ENCODE measurements at places on chromosomes 16 and 17. TPM values are rescaled to one million over a fixed set of nuclear protein-coding genes. Genes with fewer than 3 reads are reported as not detected.

The CETP gene
- not detected for total RNA-seq

The ANKS4B gene
- total RNA-seq: not detected

The MYOCD gene
- under 0.01 TPM for total RNA-seq

DNA sequence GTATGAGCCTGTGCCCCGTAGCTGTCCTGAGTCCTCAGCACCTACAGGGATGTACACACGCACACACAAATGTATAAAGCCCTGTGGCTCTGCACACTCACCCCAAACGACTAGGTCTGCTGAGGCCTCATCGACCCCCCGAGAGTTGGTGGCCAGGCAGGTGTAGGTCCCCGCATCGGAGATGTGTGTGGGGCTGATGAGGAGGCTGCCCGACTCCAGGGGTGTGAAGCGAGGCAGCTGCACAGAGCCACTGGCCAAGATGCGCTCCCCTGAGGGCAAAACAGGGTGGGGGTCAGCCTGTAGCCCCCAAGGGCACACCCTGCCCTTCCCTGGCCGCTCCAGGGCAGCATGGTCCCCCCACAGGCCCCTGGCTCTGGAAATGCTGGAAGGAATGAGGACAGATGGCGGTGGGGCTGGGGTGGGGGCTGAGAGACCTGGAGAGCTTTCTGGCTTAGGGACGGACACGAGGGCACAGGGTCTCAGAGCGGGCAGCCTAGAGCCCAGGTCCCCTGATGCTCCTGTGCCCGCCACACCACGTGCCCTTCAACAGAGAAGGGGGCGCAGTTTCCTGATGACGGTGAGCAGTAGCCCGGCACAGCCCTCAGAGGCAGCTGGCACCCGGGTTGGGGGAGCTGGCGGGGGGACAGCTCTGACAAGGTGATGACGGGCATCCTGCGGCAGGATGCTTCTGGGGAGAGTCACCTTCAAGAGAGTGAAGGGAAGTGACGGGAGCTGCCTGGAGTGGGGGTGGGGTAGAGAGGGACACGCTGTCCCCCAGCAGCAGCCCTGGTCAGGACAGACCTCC, 119.8 kb upstream of the CDC42EP4 start:
- no peak for DNase-seq

DNA sequence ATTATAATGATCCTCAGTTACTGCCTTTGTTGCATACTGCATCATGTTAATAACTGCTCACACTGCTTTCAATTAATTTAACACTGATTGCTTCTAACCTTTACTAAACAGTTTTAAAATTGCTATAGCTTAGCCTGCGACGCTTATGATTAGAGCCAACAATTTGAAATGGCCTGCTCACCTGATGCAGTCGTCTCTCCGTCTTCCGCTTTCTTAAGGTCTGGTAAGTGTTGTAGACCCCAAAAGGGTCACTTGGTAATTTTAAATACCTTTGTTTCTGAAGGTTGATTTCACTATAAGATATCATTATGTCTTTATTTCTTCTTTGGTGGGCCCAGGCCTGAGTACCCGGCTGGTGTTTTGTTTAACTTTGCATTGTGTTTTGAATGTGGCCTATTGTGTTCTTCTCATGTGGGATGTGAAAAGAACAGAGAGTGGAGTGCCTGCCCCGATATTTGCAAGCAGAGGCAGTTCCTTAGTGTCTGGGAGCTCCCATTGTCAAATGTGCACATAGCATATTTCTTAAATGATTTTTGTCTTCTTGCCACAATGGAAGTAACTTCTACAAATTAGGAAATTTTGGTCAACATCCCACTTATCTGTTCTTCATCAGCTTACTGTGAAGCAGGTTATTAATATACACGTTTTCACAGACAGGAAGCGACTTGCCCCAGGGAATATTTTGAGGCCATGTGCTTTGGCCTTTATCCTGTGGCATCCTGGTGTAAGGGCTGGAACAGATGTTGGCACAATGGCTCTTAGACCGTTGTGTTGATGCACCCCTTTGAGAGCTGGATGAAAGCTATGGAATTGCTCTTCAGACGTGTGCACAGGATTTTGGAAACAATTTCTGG, 2.9 kb downstream of the PHKB start:
- DNase-seq: no peak

DNA sequence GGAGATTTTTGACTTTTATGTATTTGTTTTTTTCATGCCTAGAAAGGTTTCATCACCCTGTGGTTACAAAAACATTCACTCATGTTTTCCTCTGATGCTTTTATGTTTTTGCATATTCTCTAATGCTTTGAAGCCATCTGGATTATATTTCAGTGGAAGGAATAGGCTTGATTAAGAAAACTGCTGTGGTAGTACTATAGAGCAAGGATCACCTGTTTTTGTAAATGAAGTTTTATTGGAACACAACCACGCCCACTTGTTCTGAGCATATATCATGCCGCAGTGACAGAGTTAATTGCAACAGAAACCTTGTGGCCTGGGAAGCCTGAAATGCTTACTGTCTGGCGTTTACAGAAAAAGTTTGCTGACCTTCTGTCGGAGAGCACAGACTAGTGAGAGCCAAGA, 11.5 kb downstream of the COX10 start:
- peak; percentile 38 for DNase-seq

DNA sequence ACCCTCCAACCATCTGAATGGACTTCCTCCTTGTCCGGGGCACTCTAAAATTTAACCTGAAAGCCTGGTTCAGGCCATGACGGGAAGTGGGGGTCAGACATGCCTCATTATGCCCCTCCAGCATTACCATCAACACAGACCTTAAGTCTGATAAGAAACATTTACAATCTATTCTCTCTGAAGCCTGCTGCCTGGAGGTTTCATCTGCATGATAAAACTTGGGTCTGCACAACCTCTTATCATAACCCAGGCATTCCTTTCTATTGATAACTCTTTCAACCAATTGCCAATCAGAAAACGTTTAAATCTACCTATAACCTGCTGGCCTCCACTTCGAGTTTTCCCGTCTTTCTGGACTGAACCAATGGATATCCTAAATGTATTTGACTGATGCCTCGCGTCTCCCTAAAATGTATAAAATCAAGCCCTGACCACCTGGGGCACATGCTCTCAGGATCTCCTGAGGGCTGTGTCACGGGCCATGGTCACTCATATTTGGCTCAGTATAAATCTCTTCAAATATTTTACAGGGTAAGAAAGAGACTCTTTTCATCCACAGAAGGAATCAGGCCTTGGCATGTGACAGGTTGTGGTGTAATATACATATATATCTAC, 45.6 kb downstream of the LYRM1 start:
- DNase-seq: no peak

DNA sequence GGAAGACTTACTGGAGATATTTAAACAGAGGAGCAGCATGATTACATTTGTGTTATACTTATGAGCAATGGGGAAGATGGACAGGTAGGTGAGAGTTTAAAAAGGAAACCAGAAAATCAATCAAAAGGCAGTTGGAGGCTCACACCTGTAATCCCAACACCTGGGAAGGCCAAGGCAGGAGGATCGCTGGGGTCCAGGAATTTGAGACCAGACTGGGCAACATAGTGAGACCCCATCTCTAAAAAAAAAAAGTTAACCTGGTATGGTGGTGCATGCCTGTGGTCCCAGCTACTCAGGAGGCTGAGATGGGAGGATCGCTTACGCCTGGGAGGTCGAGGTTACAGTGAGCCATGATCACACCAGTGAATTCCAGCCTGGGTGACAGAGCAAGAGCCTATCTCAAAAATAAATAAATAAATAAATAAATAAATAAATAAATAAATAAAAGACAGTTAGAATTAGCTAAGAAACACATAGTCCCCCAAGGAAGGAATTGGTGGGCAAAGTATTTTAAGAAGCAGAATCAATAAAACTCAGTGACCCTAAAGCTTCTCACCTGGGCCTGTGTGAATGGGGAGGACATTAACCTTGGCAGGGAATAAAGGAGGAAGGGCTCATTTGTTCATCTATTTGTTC, 32.3 kb upstream of the TOB1 start:
- no peak for DNase-seq

GRCh38 chr16:21075252-21075651, 75.4 kb downstream of the DNAH3 start:
- no peak for DNase-seq

GRCh38 chr16:47449788-47450187, 11.1 kb downstream of the ITFG1 start:
- no peak for DNase-seq

DNA sequence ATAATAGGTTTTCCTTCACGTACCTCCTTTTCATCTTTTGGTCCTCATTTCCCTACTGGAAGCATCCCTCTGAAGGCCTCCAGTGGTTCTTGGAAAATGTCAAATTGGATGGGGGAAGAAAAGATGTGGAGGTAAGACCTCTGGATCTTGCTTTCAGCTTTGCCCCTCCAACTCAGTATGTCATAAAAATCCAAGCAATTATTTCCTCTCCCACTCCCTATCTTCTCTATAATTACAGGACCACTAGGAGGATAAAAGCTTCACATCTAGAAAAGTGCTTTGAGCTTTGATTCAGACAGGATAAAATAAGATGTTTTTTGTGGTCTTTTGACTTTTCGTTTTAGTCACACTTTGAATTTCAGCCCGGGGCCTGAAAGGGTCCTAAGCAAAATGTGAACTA, 1.7 kb downstream of the TTLL6 start:
- no peak for DNase-seq

The KIF19 gene
- total RNA-seq: not detected

The USP43 gene
- total RNA-seq: not detected

The FOXF1 gene
- 4.0 TPM for total RNA-seq

GRCh38 chr16:14309001-14309886, 238.1 kb downstream of the MRTFB start:
- DNase-seq: peak; percentile 57

The PYCARD gene
- 20.1 TPM for total RNA-seq

- DNase-seq: peak; percentile 85
Observed at GRCh38 chr16:54135361-54136275, 151.0 kb downstream of the IRX3 start.

The KRT25 gene
- total RNA-seq: not detected

GRCh38 chr17:67487506-67487905, 110.4 kb downstream of the PITPNC1 start:
- DNase-seq: peak; percentile 38

DNA sequence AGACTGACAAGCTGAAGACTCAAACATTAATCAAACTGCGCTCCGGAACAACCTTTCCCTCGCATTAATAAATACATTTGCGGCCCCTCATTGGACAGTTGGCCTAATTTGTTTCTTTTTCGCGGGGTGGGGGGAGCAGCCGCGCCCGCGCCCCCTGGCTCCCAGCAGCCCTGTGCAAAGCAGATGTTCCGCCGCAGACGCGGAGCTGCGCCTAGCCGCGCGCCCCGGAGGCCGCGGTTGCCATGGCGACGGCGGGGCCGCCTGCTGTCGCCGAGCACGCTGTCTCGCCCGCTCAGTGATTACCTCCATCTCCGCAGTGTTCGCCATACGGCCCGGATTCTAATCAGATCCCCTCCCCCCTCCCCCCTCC, 25.5 kb downstream of the COPZ2 start:
- peak; percentile 64 for DNase-seq

GRCh38 chr17:48352630-48353029, 77.4 kb downstream of the SKAP1 start:
- peak; percentile 53 for DNase-seq

- DNase-seq: peak; percentile 57
Observed at GRCh38 chr16:58329135-58329534, 34.3 kb upstream of the PRSS54 start.

The ASPSCR1 gene
- total RNA-seq: 23.5 TPM

DNA sequence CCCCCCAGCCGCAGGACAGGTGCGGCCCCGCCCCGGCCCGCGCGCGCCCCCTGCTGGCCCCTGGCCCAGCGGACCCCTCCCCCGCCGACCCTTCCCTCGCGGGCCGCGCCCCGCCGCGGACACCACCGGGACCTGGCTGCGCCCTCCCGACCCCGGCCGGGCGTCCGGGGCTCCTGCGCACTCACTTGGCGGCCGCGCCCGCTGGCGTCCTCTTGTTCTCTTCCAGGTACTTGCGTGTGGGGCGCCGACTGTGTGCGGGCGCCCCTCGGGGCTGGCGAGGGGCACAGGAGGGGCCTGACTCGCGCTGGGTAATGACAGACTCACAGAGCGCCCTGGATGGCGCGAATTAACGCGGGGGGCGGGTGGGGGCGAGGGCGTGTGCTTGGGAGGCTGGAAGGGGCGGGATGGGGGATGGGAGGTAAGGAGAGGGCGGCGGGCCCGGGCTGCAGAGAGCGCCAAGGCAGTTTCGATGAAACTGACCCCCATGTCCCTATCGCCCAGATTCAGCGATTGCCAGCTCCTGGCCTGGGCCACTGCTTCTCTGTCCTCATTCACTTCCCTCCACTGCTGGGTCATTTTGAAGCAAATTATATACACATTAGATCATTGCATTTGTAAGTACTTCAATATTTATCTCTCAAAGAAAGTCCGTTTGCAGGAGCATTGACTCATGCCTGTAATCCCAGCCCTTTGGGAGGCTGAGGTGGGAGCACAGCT, 445 bp upstream of the DBNDD1 start:
- peak; percentile 80 for DNase-seq

The TBC1D26 gene
- not detected for total RNA-seq

The FNDC8 gene
- total RNA-seq: not detected

- no peak for DNase-seq
Observed at GRCh38 chr16:46852130-46852529, 21.1 kb upstream of the C16orf87 start.

DNA sequence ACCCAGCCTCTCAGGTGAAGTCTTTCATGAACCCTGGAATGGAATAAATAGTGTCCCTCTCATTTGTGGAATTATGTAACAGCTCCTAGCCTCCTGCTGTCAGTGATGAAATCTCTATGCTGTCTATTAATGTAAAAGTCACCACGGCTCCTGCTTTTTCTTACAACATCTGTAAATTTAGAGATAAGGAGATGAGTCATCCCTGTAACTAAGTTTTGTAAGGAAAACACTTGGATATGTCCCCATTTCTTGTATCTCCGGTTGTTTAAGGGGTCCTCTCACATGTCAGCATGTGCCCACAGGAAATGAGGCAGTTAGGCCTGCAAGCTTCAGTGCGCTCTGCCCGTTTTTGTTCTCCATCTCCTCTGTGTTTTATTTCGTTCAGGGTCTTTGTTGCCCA, 2.8 kb upstream of the NAT9 start:
- DNase-seq: peak; percentile 57

DNA sequence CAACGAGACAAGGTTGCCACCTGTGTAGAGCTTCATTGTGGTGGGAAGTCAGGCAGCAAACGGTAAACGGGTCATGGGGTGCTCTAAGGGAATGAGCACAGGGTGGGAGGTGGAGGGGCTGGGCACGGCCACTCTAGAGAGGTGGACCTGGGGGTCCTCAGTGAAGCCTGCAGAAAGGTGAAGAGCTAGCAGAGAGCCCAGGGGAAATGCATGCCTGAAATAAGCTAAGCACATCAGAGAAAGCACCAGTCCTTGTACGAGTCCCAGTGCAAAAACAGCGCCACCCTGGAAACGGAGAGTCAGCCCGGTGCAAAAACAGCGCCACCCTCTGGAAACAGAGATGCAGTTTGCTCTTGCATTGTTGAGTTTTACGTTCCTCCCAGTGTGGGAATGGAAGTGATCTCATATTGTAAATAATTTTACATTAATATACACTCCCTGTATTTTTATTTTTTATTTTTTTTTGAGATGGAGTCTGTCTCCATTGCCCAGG, 65.0 kb downstream of the TBC1D16 start:
- DNase-seq: peak; percentile 18

All from GM23248 (cell line).